ENCODE measurements at places on chromosomes 2 and 18. TPM values are rescaled to one million over a fixed set of nuclear protein-coding genes. Genes with fewer than 3 reads are reported as not detected.
A peak's percentile ranks its signal among the peaks of the same experiment; 100 is the strongest.

- no peaks in the 10 kb centered on the region for H3K27me3 ChIP-seq
- no peak overlapping the region for H3K27ac ChIP-seq
- no peak for DNase-seq
- no peaks in the 10 kb centered on the region for H3K4me1 ChIP-seq
Measured at GRCh38 chr18:36428431-36429029, 131.0 kb downstream of the FHOD3 start.

DNA sequence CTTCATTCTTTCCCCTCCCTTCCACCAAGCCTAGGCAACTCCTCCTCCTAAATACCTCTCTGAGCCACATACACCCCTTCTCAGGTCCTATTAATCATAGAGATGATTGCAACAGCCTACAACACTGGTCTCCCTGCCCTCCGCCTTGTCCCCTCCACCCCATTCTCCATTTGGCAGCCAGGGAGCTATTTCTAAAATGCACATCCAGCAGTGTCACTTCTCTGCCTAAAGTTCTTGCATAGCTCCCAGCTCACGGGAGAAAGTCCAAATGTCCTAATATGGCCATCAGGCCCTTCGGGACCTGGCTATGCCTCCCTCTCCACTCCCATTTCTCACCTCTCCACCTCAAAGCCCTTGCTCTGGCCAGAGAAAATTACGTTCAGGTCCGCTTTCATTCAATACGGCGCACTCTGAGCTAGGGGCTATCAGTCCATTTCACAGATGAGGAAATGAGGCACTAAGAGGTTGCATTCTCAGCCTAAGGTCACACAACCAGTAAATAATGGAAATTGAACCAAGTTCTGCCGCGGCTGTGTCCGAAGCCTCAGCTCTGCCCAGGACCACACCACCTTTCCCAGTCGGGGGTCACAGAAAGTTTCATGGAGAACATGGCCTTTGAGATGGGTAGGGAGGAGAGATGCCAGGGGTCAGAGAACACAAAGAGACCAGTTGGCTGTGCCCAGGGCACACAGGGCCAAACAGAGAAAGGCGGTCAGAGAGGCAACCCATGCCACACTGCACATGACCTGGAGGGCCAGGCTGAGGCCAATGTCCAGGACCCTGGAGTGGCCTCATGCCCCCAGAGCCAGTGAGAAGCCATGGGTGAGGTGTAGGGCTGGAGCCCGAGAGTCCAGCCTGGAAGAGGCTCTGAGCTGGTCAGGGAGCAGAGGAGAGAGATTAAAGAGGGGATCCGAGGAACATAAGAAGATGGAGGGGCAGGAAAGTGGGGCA is 72.8 kb downstream of the TNS1 start:
- H3K4me1 ChIP-seq: peaks cover 18% of the 10 kb centered on the region
- no peak overlapping the region for H3K4me3 ChIP-seq
- H3K27me3 ChIP-seq: peaks cover 39% of the 10 kb centered on the region
- H3K27ac ChIP-seq: no peak overlapping the region
- DNase-seq: no peak

DNA sequence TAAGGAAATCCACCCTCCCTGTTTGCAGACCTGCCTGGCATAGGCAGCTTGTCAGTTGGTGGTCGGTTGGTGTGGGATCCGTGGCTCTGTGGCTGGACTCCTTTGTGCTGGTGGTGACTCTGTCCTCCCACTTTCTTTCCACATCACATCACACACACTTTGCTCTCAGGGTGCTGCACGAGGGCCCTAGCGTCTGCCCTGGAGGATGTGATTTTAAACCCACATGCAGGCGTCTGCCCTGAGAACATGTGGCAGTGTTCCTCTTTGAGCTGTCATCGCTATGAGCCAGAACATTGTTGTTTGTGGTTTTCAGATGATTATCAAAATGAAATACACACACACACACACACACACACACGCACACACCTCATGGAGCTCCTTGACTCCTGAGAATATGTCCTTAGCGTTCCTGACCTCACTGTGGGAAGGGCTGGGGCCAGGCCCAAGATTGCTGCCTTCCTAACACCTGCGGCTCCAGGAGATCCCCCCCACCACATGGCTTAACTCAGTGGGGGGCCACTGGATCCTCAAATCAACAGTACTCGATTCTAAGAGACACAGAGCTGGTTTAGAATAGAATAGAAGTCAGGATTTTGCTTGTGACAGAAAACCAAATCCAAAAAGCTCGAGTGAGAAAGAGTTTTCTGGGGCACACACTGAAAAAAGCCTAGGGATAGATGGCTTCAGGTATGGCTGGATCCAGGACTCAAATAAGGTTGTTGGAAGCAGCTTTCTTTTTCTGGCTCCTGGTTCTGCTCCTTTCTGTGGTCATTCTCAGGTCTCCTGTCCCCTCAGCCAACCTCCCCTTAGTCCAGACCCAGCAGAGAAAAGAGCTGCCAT is 54.8 kb downstream of the RTP5 start:
- H3K36me3 ChIP-seq: no peaks in the 10 kb centered on the region
- H3K27me3 ChIP-seq: no peaks in the 10 kb centered on the region
- peak; percentile 53 for DNase-seq

GRCh38 chr2:10345813-10346212 is 43.1 kb downstream of the HPCAL1 start:
- no peak overlapping the region for H3K4me3 ChIP-seq
- H3K36me3 ChIP-seq: no peaks in the 10 kb centered on the region
- H3K4me1 ChIP-seq: peaks cover 15% of the 10 kb centered on the region
- DNase-seq: no peak
- no peak overlapping the region for H3K27ac ChIP-seq
- no peaks in the 10 kb centered on the region for H3K27me3 ChIP-seq

GRCh38 chr2:128086244-128086643 is 4.8 kb upstream of the UGGT1 start:
- DNase-seq: no peak
- no peaks in the 10 kb centered on the region for H3K36me3 ChIP-seq
- no peaks in the 10 kb centered on the region for H3K27me3 ChIP-seq
- no peak overlapping the region for H3K27ac ChIP-seq
- peaks cover 12% of the 10 kb centered on the region for H3K4me1 ChIP-seq

Gene IL37
- not detected for total RNA-seq

Gene GCG
- total RNA-seq: not detected

DNA sequence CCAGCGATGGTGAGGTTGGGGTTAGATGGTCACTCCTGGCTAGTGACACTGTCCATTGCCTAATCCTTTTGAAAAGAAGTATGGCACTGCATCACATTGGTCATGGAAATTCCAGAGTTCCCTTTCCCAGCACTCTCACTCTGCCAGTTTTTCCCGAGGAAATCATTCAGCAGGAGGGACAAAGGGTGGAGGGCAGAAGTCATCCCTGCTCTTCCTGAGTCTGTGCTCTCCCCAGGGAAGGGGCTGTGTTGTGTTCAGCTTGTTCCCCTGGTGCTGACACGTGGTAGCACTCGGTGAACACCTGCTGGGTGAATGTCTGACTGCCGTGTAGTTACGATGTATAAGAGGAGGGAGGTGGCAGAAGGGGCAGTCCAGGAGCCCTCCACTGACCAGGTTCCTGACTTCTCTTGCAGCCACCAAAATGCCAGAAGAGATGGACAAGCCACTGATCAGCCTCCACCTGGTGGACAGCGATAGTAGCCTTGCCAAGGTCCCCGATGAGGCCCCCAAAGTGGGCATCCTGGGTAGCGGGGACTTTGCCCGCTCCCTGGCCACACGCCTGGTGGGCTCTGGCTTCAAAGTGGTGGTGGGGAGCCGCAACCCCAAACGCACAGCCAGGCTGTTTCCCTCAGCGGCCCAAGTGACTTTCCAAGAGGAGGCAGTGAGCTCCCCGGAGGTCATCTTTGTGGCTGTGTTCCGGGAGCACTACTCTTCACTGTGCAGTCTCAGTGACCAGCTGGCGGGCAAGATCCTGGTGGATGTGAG is 21.6 kb downstream of the STEAP3 start:
- no peak overlapping the region for H3K4me3 ChIP-seq
- no peak overlapping the region for H3K27ac ChIP-seq
- no peaks in the 10 kb centered on the region for H3K36me3 ChIP-seq

DNA sequence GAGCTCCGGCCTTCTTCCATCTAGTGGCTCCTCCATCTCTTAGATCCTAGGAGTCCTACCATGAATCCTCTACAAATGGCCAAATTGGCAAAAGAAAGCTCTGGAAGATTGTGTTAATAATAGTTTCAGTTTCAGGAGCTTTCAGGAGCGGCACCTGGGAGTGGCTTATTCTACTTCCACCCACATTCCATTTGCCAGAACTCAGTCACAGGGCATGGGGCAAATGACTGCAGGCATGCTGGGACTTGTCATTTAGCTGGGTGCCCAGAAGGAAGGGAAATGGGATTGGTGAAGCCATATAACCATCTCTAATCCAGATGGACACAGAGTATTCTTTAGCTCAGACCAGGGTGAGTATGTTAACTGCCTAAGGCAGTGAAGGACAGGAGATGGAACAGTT is 3.6 kb upstream of the LRATD1 start:
- peaks cover 31% of the 10 kb centered on the region for H3K27me3 ChIP-seq
- H3K4me1 ChIP-seq: no peaks in the 10 kb centered on the region
- H3K4me3 ChIP-seq: no peak overlapping the region
- no peak for DNase-seq

Gene ECEL1
- not detected for total RNA-seq

GRCh38 chr2:54952978-54953456 is 97.2 kb downstream of the RTN4 start:
- H3K36me3 ChIP-seq: no peaks in the 10 kb centered on the region
- no peak overlapping the region for H3K4me3 ChIP-seq
- no peak overlapping the region for H3K27ac ChIP-seq
- DNase-seq: no peak
- no peaks in the 10 kb centered on the region for H3K27me3 ChIP-seq
- H3K4me1 ChIP-seq: peaks cover 15% of the 10 kb centered on the region

GRCh38 chr18:42275138-42275535 is 320.1 kb downstream of the PIK3C3 start:
- H3K4me3 ChIP-seq: no peak overlapping the region
- no peak overlapping the region for H3K27ac ChIP-seq
- no peaks in the 10 kb centered on the region for H3K4me1 ChIP-seq
- no peaks in the 10 kb centered on the region for H3K27me3 ChIP-seq
- no peak for DNase-seq

GRCh38 chr2:182229297-182229696 is 197.5 kb downstream of the PDE1A start:
- no peak for DNase-seq
- H3K4me3 ChIP-seq: no peak overlapping the region
- H3K36me3 ChIP-seq: no peaks in the 10 kb centered on the region
- peaks cover 4% of the 10 kb centered on the region for H3K27me3 ChIP-seq
- H3K4me1 ChIP-seq: no peaks in the 10 kb centered on the region

GRCh38 chr2:239831001-239831731 is 194.0 kb downstream of the NDUFA10 start:
- no peaks in the 10 kb centered on the region for H3K4me1 ChIP-seq
- H3K27me3 ChIP-seq: no peaks in the 10 kb centered on the region
- H3K4me3 ChIP-seq: no peak overlapping the region
- no peak for DNase-seq
- no peaks in the 10 kb centered on the region for H3K36me3 ChIP-seq
- H3K27ac ChIP-seq: no peak overlapping the region

Gene AQP12B
- not detected for total RNA-seq

GRCh38 chr2:119512946-119513345 is 11.3 kb downstream of the SCTR start:
- H3K4me1 ChIP-seq: no peaks in the 10 kb centered on the region
- no peak overlapping the region for H3K27ac ChIP-seq
- H3K4me3 ChIP-seq: no peak overlapping the region
- no peak for DNase-seq
- H3K27me3 ChIP-seq: peaks cover 9% of the 10 kb centered on the region

DNA sequence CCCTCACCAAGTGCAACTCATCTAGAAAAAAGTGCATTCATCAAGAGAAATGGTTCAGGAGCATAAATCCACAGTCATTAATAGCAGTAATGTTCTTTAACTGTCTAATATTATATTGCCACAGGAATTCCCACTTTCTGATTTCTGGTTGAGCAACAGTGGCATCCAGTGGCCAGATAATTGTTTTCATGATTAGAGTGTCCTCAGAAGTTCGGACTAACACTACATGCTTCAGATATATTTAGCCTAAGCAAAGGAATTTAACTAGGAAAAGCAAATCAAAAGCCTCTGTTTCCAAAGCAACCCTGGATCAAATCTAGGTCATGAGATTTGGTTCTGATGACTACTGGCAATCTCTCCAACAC is 9.8 kb upstream of the ERBB4 start:
- H3K4me3 ChIP-seq: no peak overlapping the region
- H3K27me3 ChIP-seq: no peaks in the 10 kb centered on the region
- no peak overlapping the region for H3K27ac ChIP-seq
- no peaks in the 10 kb centered on the region for H3K36me3 ChIP-seq
- H3K4me1 ChIP-seq: no peaks in the 10 kb centered on the region

DNA sequence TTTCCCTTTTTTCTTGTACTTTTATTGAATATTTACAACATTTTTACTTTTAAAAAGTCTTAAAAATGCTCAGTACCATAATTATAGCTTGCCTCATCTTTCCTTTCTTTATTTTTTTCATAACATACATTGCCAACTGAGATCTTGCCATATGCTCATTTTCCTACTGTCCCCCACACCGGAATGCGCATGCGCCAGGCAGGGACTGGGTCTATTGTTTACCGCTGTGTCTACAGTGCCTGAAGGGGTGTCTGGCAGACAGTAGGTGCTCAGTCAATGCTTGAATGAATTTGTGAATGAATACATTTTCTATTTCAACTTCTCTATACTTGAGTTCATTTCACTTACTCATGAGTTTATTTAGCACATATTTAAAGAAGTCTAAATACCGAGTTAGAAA is 158.0 kb downstream of the CYP26B1 start:
- H3K36me3 ChIP-seq: no peaks in the 10 kb centered on the region
- H3K4me3 ChIP-seq: no peak overlapping the region
- H3K27me3 ChIP-seq: peaks cover 13% of the 10 kb centered on the region
- H3K4me1 ChIP-seq: no peaks in the 10 kb centered on the region

DNA sequence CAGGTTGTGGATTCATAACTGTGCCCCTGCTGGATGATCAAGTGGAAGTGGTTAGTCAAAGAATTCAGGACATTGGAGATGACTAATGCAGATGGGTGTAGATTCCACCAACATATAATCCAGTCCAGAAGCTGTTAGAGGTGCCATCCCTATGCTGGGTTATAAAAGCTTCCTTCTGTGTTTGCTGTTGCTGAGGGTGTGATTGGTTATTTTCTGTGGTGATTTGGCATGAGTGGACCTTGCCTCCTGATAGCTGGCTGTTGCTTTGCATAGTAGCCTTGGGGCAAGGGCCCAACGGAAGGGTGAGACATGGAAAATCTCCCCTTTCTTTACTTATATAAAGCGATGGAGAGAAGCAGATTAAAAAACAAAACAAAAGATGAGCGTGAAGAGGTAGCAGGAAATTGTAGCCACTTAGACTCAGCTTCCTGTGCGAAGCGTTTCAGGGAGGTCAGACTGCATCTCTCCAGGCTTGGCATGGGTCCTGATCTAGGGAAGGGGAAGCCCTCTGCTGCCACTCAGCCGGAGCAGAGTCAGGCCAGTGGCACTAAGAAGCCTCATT is 190.4 kb downstream of the FMNL2 start:
- H3K4me3 ChIP-seq: no peak overlapping the region
- DNase-seq: no peak
- H3K36me3 ChIP-seq: no peaks in the 10 kb centered on the region
- H3K4me1 ChIP-seq: peaks cover 2% of the 10 kb centered on the region
